A549 treated with CORT108297 at 1 μM for 4 hours (cell line): ENCODE measurements at places on chromosomes 5 and 9. TPM values are rescaled to one million over a fixed set of nuclear protein-coding genes. Genes with fewer than 3 reads are reported as not detected.

Gene IRX2
- 1.1 to 1.8 TPM (median 1.6 TPM) in 5 replicates for total RNA-seq

Gene THBS4
- 0.09 to 0.11 TPM (median 0.09 TPM) in 3 of 5 replicates, not detected in the others for total RNA-seq

Gene IFNA14
- not detected in 5 replicates for total RNA-seq

Gene INSL4
- total RNA-seq: 14.2 to 17.2 TPM (median 16.6 TPM) in 5 replicates

Gene CER1
- total RNA-seq: not detected in 5 replicates

Gene IDNK
- 5.4 to 6.7 TPM (median 6.4 TPM) in 5 replicates for total RNA-seq

Gene CSF1R
- 0.11 to 0.22 TPM (median 0.15 TPM) in 5 replicates for total RNA-seq

Gene SHROOM1
- 8.6 to 10.5 TPM (median 10.3 TPM) in 5 replicates for total RNA-seq

Gene NMRK1
- 4.9 to 6.3 TPM (median 5.3 TPM) in 5 replicates for total RNA-seq

Gene FAM174A
- total RNA-seq: 11.8 to 17.4 TPM (median 13.8 TPM) in 5 replicates

Gene CDH9
- total RNA-seq: not detected in 5 replicates

Gene SPATA31D4
- not detected in 5 replicates for total RNA-seq

Gene TMEM161B
- total RNA-seq: 7.1 to 10.3 TPM (median 9.1 TPM) in 5 replicates

Gene PCDHGA8
- 0.02 to 0.08 TPM (median 0.03 TPM) in 5 replicates for total RNA-seq

Gene STOM
- 103 to 153 TPM (median 109 TPM) in 5 replicates for total RNA-seq

Gene GABRA1
- not detected in 5 replicates for total RNA-seq

Gene LRRTM2
- not detected in 5 replicates for total RNA-seq

Gene RNF208
- 0.95 to 2.7 TPM (median 2.2 TPM) in 5 replicates for total RNA-seq

Gene ELAVL2
- total RNA-seq: 0.02 to 0.06 TPM (median 0.05 TPM) in 3 of 5 replicates, not detected in the others

Gene GPX8
- 36.3 to 49.8 TPM (median 38.0 TPM) in 5 replicates for total RNA-seq

Gene CCIN
- 0.05 TPM in 1 of 5 replicates, not detected in the others for total RNA-seq

Gene DMRT3
- not detected in 5 replicates for total RNA-seq

Gene GAPVD1
- total RNA-seq: 11.8 to 17.0 TPM (median 16.0 TPM) in 5 replicates

Gene ZNF883
- 0.70 to 0.91 TPM (median 0.75 TPM) in 5 replicates for total RNA-seq

Gene SNCAIP
- 0.03 to 0.05 TPM in 2 of 5 replicates, not detected in the others for total RNA-seq

Gene SLC28A3
- total RNA-seq: 0.01 TPM in 1 of 5 replicates, not detected in the others

Gene TMEM252
- not detected in 5 replicates for total RNA-seq

Gene ADAMTS12
- total RNA-seq: 6.1 to 9.2 TPM (median 7.2 TPM) in 5 replicates

Gene CRB2
- total RNA-seq: 0.03 to 0.11 TPM (median 0.06 TPM) in 5 replicates

Gene SYK
- total RNA-seq: 0.02 to 0.31 TPM (median 0.09 TPM) in 4 of 5 replicates, not detected in the other

Gene ANKRD31
- 0.03 to 0.07 TPM (median 0.05 TPM) in 5 replicates for total RNA-seq
